ENCODE measurements at places on chromosomes 6 and 20.
A peak's percentile ranks its signal among the peaks of the same experiment; 100 is the strongest.

DNA sequence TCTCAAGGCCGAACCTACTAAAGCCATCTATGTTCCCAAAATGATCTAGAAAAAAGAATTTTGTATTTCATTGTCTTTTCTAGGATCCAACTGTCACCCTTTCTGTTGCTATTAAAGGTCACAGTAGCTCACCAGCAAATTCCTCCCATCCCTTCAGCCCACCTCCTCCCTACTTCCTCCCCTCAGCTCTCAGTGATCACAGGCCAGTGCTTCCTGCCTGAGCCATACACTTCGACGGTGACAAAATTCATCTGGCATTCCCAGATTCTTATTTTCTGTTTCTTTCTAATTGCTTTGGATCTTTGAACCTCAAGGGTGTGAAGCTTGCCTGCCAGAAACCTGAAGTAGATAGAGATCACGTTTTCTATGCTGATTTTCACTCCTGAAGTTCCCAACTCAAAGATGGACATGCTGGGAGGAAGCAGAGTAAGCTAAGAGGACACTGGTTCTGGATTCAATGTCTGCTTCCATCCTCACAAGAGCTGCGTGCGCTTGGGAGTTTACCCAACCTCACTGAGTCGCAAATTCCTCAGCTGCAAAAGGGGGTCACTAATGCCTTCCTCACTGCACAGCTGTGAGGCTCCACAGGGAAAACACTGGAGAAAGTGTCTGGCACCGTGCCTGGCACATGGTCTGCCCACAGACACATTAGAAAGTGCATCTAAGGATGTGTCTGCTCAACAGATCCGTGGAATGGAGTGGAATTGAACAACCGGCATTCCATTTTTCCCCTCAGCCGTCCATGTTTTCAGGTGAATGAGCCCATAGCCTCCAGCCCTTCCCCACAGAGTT is 34.5 kb downstream of the MDGA1 start:
- DNase-seq: no peak

GRCh38 chr6:33856655-33857054 is 52.9 kb upstream of the MLN start:
- DNase-seq: no peak

GRCh38 chr6:38552121-38552520 is 87.6 kb downstream of the BTBD9 start:
- DNase-seq: no peak

DNA sequence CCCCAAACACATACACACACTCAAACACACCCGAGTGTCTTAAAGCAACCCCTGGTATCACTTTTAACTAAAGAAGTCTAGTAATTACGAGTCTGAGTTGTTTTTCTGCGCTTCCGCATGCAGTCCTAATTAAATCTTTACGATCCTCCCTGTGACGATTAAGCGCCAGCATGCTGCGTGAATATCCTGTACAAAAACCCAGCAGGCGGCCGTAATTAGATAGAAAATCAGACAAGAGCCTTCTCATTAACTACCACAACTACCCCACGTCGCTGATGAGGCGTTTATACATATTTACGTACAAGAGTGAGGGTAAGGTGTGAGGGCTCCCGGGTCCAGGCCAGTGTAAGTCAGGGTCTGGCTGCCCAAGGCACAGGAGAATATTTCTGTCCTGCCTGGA is 8.1 kb downstream of the TFAP2B start:
- no peak for DNase-seq

DNA sequence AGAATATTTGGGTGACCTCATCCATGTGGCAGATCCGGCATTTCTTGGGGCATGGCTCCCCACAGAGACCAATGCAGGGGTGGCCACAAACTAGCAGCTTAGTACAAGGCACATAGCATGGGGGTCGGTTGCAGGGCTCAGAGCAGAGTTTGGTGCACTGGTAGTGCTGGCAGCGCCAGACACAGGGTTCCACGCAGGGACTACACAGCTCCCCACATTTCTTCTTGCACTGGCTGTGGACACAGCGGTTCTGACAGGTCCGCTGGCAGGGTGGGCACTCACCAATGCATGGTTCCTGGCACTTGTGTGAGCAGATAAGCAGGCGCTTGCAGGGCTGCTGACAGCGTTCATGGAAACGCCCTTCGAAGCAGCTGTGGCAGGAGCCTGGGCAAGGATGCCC is 29.1 kb downstream of the DDX27 start:
- no peak for DNase-seq

DNA sequence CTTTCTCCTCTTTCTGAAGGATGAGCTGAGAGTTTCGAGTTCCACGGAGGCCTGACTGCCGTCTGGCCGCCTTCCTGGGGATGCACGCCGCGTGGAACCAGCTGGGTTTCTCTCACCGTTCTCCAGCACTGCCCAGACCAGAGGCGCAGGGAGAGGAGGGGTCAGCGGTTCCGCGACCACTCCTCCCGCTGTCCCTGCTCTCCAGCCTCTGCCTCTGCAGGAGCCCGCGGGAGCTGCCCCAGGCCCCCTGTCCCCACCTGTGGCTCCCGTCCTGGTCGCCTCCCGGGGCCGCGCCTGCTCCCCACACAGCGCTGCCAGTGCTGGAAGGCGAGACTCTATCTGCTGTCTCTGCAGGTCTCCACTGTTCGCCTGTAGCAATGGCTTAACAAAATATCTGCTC is 106.8 kb upstream of the AFDN start:
- DNase-seq: no peak

DNA sequence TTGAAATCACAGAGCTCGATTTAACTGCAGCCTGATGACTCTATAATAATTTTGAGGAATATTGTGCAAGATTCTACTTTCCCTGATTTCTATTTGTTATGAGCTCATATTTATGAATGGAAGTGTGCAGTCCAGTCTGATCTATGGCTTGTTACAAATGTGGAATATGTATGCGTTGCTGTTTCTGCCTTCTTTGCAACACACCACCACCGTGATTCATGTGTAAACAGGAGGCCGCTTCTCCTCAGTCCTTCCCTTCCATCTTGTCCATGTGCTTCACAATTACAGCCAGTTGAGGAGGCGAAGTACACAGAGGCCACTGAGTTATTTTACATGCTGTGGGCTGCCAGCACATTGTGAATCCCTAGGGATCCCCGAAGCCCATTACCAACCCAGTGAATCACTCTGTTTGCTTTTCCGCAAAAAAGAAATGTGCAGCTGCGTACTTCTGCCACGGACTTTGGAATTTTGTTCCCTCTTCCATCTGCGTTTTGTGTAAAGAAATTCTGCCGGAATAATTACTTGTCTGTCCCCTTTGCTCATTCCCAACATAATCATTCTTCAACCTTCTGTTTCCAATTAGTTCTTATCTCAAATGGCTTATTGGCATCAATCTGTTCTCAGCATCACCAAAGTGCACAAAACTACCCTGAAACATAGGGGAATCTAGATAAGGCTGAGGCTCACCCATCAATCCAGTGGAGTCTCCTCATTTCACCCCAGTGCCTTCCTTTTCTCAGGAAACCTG is 551.6 kb upstream of the CITED2 start:
- DNase-seq: peak; percentile 64

- no peak for DNase-seq
Measured at GRCh38 chr6:129513471-129513870, 196.5 kb downstream of the ARHGAP18 start.

- no peak for DNase-seq
Measured at GRCh38 chr20:58993332-58994248, 12.5 kb downstream of the NELFCD start.

- DNase-seq: no peak
Measured at GRCh38 chr6:90533615-90534336, 53.1 kb downstream of the MAP3K7 start.

GRCh38 chr6:10146715-10147451 is 268.0 kb downstream of the TFAP2A start:
- peak; percentile 24 for DNase-seq

DNA sequence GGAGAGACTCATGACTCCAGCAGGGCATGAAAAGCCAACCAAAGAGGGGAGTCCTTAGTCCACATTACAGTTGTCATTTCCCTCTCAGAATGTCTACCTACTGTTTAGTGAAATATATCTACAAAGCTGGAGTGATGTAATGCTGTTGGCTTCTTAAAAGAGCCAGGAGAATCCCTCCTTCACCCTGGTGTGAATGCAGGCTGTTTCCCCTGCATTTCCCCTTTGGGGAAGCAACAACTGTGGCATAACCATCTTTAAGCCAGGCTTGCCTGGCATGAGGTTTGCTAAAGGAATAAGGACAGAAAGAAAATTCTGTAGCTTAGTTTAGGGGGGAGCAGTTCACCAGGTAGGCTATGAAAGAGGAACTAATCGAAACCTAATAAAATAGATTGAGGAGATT is 129.5 kb downstream of the CRYBG1 start:
- DNase-seq: no peak

DNA sequence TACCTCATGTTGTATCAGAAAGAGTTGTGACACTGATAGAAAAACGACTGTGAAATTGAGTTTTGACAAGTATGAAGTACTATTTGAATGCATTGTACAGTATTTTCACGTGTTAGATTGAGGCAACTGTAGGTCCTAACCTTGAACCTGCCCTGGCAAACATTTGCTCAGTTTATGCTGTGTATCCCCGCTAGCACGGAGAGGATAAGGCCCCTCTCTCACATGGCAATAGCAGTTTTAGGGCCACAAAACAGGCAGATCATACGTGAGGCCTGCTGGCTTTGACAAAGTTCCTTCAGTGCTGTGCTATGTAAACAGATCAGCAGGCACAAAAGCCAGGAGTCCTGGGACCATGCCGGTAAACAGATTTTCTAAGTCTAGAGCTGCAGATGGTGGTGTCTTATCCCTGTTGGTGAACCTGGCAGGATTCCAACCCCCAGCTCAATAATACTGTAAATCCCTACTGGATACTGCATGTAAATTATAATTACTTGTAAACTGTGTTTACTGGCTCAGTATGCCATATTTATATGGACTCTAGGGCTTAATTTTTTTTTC is 23.8 kb upstream of the FAM217A start:
- DNase-seq: peak; percentile 80

DNA sequence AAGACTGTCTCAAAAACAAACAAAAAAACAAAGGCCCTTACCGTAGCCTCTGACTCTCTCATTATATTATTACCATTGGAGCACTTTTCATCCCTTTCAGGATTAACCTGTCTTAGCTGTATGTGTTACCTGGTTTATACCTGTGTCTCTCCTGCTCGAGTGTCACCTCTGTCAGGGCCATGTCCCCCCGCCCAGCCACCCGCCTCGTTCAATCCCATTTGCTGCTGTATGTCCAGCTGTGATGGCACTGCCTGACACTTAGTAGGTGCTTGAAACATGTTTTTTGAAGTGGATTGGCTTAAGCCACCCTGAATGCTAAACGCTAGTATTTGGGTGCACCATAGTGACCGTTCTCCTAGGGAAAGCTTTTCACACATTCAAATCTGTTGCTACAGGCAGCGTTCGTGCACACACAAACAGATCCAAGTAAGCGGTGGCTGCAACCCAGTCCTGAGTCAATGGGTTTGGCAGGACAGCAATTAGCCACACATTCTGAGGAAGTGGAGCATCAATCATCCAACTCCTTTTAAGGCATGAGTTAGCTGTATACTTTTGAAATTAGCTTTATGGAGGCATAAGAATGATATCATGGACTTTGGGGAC is 98.9 kb upstream of the ZNF217 start:
- no peak for DNase-seq

GRCh38 chr6:100886076-100886475 is 4.9 kb upstream of the ASCC3 start:
- DNase-seq: no peak

DNA sequence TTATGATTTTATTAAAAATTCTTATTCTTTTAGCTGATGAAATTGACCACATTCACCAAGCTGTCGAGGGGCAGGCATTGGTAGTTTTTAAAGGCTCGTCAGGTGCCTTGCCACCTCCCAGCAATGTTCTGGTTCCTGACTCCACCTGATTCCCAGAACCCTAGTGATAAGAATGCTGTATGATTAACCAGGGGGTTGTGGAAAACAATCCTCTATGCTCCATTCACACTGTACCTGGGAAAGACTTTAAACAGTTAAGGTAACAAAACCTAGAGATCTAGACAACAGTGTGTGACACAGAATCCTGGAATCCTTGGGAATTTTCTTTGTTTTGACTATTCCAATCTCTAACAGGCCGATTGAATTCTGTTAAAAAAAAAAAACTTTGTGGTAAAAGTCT is 165.7 kb upstream of the OLIG3 start:
- DNase-seq: no peak

DNA sequence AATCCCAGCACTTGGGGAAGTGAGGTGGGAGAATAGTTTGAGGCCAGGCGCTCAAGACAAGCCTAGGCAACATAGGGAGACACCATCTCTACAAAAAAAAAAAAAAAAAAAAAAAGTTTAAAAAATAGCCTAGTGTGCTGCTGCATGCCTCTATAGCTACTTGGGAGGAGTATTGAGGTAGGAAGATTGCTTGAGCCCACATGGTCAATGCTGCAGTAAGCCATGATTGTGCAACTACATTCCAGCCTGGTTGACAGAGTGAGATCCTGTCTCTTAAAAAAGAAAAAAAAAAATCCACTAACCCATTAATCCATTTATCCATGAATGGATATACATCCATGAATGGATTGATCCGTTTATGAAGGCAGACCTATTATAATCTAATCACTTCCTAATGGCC is 1064.6 kb upstream of the EYS start:
- DNase-seq: no peak

DNA sequence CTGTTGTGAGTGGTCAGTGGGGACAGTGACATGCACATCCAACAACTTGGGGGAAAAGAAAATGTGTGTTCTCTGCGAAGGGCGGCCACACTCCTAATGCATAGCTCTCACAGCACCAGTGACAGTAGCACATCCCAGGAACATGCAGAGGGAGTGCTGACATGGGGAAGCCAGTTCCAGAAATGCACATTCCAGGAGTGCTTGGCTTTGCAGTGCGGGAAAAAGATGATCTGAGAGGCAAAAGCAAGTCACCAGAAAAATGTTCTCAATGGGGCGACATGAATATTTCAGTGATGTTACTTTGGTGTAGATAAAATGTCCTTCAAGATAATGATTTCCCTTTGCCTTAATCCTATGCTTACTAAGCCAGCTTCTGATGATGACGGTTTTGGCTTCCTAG is 42.9 kb upstream of the PDE10A start:
- no peak for DNase-seq

GRCh38 chr6:155782320-155782731 is 326.7 kb upstream of the NOX3 start:
- DNase-seq: no peak

- DNase-seq: no peak
Measured at GRCh38 chr6:55182016-55182650, 7.8 kb downstream of the HCRTR2 start.

GRCh38 chr6:89350281-89350966 is 2.1 kb downstream of the UBE2J1 start:
- no peak for DNase-seq

DNA sequence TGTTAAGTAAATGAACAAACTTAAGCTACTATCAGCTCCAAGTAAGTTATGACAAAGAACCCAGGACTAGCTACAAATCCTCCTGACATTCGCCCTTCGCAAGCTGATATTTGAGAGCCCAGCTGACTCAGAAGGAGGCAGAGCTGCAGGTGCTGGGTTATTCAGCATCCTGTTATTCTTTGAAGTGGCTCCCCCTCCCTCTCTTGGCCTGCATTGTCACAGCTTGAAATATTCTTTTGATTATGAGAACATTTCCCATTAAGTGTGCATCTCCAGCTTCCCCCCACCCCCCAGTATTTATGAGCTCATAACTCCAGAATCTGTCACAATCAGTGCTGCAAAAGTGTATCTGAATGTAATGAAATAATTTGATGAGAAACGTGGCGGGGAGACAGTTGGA is 78.8 kb upstream of the RALY start:
- DNase-seq: no peak

Data from cerebellar cortex (tissue), 1 donor.